ENCODE measurements at places on chromosomes 7 and 10.

DNA sequence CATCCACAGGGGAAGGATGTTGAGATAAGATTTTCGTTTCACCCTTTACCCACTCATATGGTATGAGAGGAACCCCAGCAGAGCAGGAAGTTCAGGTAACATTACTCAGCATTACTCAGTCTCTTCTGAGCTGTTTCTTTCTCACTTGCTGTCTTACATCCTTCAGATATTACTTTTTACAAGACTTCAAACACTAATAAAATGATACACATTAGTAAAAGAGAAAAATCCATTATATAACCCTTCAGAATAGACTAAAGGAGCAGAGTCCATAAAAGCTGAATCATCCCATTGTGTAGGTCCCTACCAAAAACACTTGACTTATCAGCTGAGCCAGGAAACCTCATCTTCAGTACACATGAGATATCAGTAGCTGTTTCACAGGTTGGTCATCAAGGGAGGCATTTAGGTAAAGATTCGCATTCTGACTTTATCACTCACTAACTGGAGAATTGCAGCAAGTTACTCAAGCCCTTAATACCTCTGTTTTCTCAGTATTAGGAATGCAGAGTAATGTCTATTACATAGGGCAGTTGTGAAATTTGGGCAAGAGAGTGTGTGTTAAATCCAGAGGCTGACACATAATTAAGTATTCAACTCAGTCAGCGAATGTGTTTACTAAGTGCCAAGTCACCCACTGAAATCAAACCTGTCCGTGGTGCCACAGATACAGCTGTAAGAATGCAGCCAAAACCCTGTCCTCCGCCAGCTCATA, 44.7 kb downstream of the KLF6 start:
- DNase-seq: no peak

DNA sequence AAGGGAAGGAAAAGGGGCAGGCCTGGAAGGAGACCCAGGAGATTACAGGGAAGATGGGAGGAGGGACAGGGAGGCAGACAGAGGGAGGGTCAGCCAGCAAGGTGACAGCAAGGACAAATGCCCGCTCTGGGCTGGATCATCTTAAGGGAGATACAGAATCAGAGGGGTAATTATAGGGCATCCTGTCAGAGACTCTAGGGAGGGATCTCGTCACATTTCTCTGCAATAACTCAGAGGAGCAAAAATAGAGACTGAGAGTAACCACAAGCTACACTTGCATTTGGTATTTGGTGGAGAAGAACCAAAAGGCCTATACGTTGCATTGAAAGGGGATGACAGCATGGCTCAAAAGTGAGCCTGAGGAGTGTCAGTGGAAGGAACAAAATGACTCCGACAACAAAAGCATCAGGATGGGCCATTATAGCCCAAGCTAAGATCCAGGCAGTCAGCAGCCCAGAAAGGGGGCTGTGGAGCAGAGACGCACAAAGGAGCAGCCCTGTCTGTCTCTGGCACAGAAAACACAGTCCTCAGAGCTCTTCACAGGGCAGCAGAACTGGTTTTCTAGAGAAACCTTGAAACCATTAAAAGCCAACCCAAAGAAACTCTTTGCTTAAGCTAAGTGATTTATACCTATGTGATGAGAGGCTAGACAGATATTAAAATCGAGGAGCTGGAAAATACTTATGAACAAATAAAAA, 430.2 kb upstream of the VSTM2A start:
- DNase-seq: no peak

DNA sequence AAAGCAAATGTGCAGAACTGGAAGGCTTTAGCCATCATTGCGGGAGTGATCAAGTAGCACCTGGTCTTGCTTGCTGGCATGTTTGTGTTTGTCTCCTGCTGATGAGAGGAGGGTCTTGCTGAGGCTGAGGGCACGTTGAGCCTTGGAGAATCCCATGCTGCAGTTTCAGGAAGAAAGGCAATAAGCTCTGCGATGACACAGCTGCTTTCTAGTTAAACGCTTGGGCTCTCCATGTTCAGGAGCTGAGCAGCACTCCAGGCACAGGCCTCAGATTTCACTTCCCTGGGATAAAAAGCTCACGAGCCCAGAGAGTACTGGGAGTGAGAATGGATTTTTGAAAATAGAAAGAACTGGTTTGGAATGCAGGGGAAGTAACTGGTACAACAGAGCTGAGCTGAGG, 100.8 kb downstream of the LRRC18 start:
- DNase-seq: no peak

- no peak for DNase-seq
Observed at GRCh38 chr7:51027106-51027934, 244.6 kb upstream of the GRB10 start.

DNA sequence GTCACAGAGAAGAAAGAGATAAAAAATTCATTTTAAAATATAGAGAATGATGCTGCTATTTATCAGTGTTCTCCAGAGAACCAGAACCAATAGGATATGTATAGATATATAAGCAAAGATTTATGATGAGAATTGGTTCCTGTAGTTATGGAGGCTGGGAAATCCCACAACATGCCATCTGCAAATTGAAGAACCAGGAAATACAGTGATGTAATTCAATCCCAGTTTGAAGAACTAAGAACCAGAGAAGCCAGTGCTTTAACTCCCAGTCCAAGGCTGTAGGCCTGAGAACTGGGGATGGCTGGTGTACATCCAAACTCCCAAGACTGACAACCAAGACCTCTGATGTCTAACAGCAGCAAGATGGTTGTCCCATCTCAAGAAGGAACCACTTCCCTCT, 192.9 kb upstream of the PLXDC2 start:
- no peak for DNase-seq

DNA sequence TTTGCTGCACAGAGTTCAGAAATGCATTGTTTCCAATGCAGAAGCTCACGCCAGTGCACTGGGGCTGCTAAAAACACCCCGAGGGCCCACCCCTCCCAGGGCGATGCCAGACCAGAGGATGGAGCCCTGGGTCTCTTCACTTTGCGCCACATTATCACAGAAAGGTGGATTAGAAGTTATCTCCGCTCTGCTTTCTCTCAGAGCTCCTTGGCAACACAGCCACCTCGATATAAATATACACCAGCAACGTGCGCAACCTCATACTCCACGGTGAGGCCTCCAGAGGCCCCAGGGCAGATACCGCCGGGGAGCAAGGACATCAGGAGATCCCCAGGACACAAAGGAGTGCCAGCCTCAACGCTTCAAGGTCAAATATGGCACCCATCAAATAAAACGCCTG, 121.0 kb upstream of the TBX20 start:
- DNase-seq: no peak

Measured in germinal center (tissue), 1 donor.